ENCODE measurements at places on chromosomes 7 and 10.

DNA sequence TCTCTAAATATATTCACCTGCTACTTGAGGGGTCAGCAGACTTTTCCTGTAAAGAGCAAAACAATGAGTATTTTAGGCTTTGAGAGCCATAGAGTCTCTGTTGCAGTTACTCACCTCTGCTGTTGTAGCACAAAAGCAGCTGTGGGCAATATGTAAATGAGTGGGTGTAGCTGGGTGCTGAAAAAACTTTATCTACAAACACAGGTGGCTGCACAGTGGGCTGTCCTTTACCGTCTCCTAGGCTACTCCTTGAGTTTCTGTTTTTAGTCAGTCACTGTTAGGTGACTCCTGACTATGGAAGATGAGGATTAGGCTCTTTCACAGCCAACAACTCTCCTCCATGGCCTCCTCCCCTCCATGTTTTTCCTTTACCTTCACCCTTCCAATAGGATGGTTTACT lies 286.1 kb upstream of the C7orf33 start:
- no peak for DNase-seq

- DNase-seq = no peak
These were observed 45.0 kb downstream of the DNMBP start for GRCh38 chr10:99964791-99965190.

GRCh38 chr7:133300811-133301210 lies 47.9 kb downstream of the EXOC4 start:
- DNase-seq = no peak

DNA sequence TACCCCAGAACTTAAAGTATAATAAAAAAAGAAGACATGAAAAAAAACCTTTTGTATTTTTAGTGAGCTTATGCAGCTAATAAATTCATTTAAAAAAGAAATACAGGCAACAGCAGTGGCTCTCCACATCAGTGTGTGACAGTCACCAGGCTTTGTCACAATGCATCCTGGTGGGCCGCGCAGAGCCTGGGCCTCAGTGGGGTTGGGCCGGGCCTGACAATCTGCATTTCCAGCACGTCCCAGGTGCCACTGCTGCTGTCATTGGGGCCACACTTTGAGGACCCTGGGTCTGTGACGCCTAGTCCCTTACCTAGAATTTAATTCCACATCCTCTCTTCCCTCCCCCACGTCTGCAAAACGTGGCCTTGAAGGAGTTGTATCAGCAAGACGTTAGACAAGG lies 284.5 kb downstream of the ADARB2 start:
- DNase-seq = no peak

- DNase-seq = no peak
These were observed 168.9 kb upstream of the TMEM72 start for GRCh38 chr10:44742248-44742647.

- no peak for DNase-seq
These were observed 226.0 kb downstream of the CELF2 start for GRCh38 chr10:11243425-11244222.

DNA sequence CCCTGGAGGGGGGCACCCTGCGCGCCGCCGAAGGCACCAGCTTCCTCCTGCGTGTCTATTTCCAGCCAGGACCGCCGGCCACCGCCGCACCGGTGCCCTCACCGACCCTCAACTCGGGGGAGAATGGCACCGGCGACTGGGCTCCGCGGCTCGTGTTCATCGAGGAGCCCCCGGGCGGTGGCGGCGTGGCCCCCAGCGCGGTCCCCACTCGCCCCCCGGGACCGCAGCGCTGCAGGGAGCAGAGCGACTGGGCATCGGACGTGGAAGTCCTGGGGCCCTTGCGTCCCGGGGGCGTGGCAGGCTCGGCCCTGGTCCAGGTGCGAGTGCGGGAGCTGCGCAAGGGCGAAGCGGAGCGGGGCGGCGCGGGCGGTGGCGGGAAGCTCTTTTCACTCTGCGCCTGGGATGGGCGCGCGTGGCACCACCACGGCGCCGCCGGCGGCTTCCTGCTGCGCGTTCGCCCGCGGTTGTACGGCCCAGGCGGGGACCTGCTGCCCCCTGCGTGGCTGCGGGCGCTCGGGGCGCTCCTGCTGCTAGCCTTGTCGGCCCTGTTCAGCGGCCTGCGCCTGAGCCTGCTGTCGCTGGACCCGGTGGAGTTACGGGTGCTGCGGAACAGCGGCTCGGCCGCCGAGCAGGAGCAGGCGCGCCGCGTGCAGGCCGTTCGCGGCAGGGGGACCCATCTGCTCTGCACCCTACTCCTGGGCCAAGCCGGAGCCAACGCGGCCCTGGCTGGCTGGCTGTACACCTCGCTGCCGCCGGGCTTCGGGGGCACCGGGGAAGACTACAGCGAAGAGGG lies 594 bp downstream of the CNNM1 start:
- DNase-seq = no peak

- DNase-seq = no peak
These were observed 71.7 kb downstream of the TAF3 start for GRCh38 chr10:7889947-7890542.

- no peak for DNase-seq
These were observed 61.3 kb upstream of the CAV2 start for GRCh38 chr7:116438267-116438666.

DNA sequence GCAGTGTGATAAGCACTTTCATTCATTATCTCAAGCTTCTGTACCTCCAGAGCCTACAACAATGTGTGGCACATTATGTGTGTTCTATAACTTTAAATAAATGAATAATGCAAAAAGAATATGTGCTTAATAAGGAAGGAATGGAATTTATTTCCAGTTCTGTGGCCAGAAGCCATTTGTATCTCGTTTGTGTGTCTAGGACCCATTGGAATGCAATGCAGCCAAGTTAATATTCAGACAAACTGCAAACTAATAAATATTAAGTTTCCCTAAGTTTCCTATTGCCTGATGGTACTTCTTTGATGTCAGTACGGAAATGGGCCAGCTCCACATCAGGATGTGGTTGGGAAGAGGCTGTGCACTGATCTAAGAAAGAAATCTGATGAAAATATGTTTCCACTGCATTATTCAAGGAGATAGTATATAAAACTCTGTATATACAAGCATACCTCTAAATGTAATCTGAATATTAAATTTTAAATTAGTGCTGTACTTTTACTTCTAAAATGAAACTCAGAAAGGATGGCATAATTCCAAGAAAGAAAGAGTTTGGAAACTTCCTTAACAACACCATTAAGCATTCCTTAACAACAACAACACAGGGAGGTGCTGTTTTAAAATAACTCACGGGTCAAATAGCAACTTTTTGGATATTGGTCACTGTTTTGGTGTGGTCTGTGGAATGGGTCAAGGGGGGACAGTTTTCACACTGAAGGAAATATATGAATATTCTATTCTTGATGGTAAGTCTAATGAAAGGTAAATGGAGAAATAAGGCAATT lies 29.4 kb upstream of the ANKRD30A start:
- no peak for DNase-seq

- DNase-seq = no peak
These were observed 48.2 kb upstream of the CREB5 start for GRCh38 chr7:28364082-28364481.

GRCh38 chr10:120177330-120177729 lies 279.7 kb upstream of the PLPP4 start:
- DNase-seq = no peak

DNA sequence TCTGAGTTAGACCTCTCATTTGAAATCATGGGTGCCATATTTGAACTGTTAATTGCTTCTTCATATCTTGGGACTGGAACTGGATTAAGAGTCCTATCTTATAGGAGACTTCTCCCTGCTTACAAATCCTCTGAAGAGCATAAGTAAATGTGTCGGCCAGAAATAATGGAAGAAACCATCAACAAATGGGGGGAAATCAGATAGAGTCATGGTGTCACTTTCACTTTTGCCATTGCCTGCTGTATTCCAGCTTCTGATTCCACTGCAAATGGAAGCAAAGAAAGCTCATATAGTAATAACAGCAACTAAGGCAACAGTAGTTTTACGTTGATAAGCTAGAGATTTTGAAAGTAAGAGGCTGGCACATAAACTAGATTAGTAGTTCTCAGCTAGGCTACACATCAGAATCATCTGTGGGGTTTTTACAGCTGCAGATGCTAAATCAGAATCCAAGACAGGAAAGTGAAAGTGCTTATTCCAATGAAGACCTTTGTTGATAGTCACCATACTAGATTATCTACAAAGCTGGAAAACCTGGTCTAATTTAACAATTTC lies 12.3 kb upstream of the CRPPA start:
- DNase-seq = no peak

- DNase-seq = no peak
These were observed 77.6 kb downstream of the RNF216 start for GRCh38 chr7:5703572-5704533.

DNA sequence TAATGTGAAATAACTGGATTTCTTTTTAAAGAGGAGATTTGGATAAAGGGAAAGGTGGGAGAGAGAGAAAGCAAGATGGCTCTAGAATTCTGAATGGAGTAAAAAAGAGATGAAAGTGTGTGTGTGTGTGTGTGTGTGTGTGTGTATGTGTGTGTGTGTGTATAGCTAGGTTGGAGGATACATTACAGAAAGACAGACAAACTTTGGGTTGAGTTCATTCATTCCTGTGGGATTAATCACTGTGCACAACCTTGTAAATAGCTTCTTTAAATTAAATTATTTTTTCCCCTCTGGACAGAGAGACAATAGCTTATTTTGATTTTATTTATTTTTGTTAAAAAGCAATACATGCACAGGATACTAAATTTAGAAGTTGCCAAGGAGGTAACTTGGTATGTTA lies 7.5 kb downstream of the ASB4 start:
- no peak for DNase-seq

GRCh38 chr10:23820792-23821191 lies 381.9 kb downstream of the OTUD1 start:
- no peak for DNase-seq

GRCh38 chr10:120186506-120186905 lies 270.5 kb upstream of the PLPP4 start:
- DNase-seq = no peak

- no peak for DNase-seq
These were observed 563.3 kb upstream of the SORCS1 start for GRCh38 chr10:107727767-107728317.

GRCh38 chr7:123372368-123372767 lies 162.0 kb downstream of the IQUB start:
- no peak for DNase-seq

- no peak for DNase-seq
These were observed 17.5 kb downstream of the BMPER start for GRCh38 chr7:33922820-33923219.

GRCh38 chr10:27100813-27101347 lies 586 bp upstream of the ANKRD26 start:
- no peak for DNase-seq

GRCh38 chr7:100545360-100546128 lies 6.5 kb downstream of the AGFG2 start:
- peak; percentile 44 for DNase-seq

DNA sequence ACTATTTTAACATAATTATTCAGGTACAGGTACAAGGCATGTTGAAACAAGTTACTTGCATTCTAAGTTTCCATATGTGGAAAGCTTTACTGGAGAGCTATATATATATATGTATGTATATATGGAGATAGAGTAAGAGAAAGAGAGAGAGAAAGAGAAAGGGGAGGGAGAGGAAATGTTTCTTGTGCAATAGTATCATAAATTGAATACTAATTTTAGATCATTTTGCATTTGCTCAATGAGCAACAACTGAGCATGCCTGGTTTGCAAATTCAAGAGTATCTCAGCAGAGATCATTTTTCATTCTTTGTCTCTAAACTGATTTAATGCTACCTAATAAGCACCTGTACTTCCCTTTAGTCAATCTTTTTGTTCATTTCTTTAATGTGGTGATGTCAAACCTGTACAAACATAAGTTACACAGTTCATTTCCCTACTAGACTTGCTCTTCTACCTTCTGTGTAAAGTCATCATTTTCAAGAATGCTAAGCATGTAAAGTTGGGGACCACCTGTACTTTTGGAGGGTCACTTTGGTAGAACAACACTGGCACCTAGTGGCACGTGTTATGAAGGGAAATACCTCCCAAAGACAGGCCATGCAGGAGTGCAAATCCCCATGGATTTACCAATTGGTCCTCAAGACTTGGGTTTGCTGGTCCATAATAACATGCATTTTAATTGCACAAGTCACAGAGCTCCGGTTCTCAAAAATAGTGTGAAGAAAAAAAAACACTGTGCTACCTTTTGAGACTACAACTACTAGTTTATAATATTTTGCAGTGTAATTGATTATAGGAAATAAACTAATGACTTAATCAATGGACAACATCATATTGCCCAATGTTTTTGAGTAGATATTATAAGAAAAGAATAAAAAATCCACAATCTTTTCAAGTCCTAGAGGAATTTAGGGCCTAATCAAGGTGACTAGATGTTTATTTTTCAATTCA lies 431.2 kb upstream of the IGFBP3 start:
- peak; percentile 20 for DNase-seq

GRCh38 chr10:122503886-122504609 lies 42.7 kb downstream of the HTRA1 start:
- DNase-seq = no peak

DNA sequence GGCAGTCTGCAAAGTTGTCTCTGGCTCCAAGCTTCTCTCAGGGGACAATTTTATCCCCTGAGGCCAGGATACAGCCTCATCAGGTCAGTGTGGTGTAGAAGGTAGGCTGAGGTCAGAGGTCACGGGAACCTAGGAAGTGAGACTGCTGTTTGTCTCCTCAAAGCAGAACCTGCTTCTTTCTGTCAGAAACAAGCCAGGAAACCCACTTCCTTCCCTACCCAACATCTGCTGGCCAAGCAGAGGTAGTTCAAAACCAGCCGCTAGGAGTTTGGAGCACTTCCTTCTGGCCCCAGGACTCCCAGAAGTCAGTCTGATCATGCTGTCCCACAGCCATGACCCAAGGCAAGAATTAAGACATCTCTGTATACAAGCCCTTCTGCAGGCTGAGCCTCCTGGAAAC lies 12.2 kb downstream of the CLRN3 start:
- DNase-seq = no peak

GRCh38 chr10:132833421-132834111 lies 47.6 kb upstream of the NKX6-2 start:
- no peak for DNase-seq

- DNase-seq = no peak
These were observed 5.7 kb downstream of the WEE2 start for GRCh38 chr7:141713890-141714289.
